ENCODE measurements at places on chromosomes 1 and 21. TPM values are rescaled to one million over a fixed set of nuclear protein-coding genes. Genes with fewer than 3 reads are reported as not detected.

Gene ADAMTSL4
- total RNA-seq = 3.0 TPM

Gene FMO4
- total RNA-seq = 0.86 TPM

Gene TMEM51
- 44.7 TPM for total RNA-seq

Gene HSD3B2
- total RNA-seq = not detected

Gene TMEM61
- 0.34 TPM for total RNA-seq

Gene KCNT2
- total RNA-seq = not detected

Gene UTS2
- not detected for total RNA-seq

Gene ZNF683
- not detected for total RNA-seq

Gene RGL1
- 1.1 TPM for total RNA-seq

Gene TENT5C
- 0.14 TPM for total RNA-seq

Gene RGS8
- total RNA-seq = not detected

Gene KRTAP19-2
- total RNA-seq = not detected

Gene ST7L
- 10.9 TPM for total RNA-seq

Gene HSPA6
- 1.4 TPM for total RNA-seq

Gene FAM167B
- 0.80 TPM for total RNA-seq

Gene TNFRSF9
- total RNA-seq = 3.4 TPM

Gene HRNR
- total RNA-seq = not detected

Gene CELA3B
- not detected for total RNA-seq

All from A549 treated with CpdA at 1 μM for 4 hours (cell line).